ENCODE measurements at places on chromosomes 5 and 9.

DNA sequence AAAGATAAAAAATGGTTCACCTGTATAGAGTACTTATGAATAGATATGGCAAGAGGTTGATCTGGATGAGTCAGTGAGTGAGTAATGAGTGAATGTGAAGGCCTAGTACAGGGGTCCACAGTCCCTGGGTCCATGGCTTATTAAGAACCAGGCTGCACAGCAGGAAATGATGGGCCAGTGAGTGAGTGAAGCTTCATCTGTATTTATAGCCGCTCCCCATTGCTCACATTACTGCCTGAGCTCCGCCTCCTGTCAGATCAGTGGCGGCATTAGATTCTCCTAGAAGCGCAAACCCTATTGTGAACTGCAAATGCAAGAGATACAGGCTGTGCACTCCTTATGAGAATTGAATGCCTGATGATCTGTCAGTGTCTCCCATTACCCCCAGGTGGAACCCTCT lies 307.7 kb upstream of the ZNF608 start:
- no peak for DNase-seq

- no peak for DNase-seq
Measured at GRCh38 chr5:123718238-123718637, 206.3 kb downstream of the CSNK1G3 start.

GRCh38 chr9:136700959-136701667 lies 11.3 kb upstream of the DIPK1B start:
- DNase-seq, result peak; percentile 75

DNA sequence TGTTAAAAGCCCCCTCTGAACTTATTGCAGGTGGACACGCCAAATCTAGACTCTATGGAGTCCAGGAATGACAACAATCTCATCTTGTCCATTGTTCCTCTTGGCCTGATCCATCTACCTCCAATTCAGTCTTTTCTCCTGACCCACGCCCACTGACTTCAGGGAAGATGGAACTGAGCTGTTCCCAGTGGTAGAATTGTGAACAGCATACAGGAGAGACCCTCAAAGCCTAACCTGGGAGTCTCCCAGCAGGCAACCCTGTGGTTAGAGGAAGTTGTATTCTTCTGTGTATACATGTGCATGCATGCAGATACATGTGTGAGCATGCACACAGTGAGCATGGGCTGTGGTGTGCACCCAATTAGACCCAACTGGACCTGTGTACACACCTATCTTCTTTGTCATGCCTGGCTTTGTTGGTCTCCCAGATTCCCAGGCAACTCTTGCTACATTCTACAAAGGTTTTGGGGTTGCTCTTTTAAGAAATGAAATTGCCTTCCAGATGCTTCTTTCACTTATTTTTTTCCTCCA lies 286.0 kb downstream of the ZSWIM6 start:
- no peak for DNase-seq

- no peak for DNase-seq
Measured at GRCh38 chr9:37935096-37935495, 31.2 kb upstream of the SLC25A51 start.

- no peak for DNase-seq
Measured at GRCh38 chr5:163867324-163867723, 361.9 kb downstream of the MAT2B start.

GRCh38 chr5:67195406-67196275 lies 958 bp downstream of the CD180 start:
- no peak for DNase-seq

DNA sequence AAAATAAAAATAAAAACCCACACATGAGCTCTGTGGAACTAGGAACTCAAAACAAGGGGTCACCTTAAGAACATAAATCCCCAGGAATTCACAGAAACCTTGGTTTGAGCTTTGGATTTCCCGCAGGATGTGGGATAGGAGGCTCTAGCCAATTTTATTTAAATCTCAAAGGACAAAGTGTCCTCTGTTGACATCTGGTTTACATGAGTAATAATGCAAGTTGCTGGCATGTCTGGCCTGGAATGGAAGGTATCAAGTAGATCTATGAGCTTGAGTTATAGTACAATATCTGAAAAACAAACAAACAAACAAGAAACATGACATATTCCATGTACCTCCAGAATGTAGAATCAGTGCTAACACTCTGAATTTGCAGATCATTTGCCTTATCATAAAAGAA lies 94.2 kb upstream of the SLIT3 start:
- DNase-seq, result no peak

GRCh38 chr5:133830911-133831310 lies 137.5 kb downstream of the C5orf15 start:
- DNase-seq, result no peak

DNA sequence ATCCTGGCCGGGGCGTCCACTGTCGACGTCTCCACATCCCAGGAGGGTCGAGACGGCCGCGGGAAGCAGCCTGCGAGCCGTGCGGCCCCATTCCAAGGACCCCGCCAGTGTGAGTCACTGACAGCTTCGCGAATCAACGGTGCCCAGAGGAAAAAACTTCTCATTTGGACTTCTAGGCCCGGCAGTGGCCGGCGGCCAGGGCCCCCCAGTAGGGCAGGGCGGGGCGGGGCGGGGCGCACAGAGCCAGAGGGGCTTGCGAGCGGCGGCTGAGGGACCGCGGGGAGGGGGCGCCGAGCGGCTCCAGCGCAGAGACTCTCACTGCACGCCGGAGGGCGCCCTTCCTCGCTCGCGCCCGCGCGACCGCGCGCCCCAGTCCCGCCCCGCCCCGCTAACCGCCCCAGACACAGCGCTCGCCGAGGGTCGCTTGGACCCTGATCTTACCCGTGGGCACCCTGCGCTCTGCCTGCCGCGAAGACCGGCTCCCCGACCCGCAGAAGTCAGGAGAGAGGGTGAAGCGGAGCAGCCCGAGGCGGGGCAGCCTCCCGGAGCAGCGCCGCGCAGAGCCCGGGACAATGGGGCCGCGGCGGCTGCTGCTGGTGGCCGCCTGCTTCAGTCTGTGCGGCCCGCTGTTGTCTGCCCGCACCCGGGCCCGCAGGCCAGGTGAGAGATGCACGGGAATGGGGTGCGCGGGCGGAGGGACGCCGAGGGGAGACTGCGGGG lies at the start of gene F2R:
Gene F2R, plus strand, starts transcription at position 391 of the 720 bp plus-strand sequence. Its CDS starts 182 bp downstream, at position 573.
- peak; percentile 62 for DNase-seq

- DNase-seq, result no peak
Measured at GRCh38 chr9:24434183-24434582, 111.5 kb downstream of the IZUMO3 start.

Measured in activated naive CD4-positive, alpha-beta T cell treated with Interleukin-2 at 50 U/mL for 16 hours (primary cell).